ENCODE measurements at places on chromosomes 3 and 15. TPM values are rescaled to one million over a fixed set of nuclear protein-coding genes. Genes with fewer than 3 reads are reported as not detected.

The CLRN1 gene
- not detected for total RNA-seq

The THAP10 gene
- 5.6 TPM for total RNA-seq

The FAM174B gene
- total RNA-seq, result 1.0 TPM

The RASGRF1 gene
- not detected for total RNA-seq

The ALCAM gene
- 73.9 TPM for total RNA-seq

The MOBP gene
- total RNA-seq, result not detected

The MKRN3 gene
- not detected for total RNA-seq

The SYNPR gene
- total RNA-seq, result not detected

The TM6SF1 gene
- 0.37 TPM for total RNA-seq

The GASK1A gene
- not detected for total RNA-seq

The PCLAF gene
- 105 TPM for total RNA-seq

The CPA3 gene
- total RNA-seq, result not detected

The SKOR1 gene
- 0.05 TPM for total RNA-seq

The LTF gene
- total RNA-seq, result not detected

Data from NCI-H460 (cell line).